Caudate nucleus (tissue), 63 donors: ENCODE measurements at places on chromosomes 16 and 17.
A peak's percentile ranks its signal among the peaks of the same experiment; 100 is the strongest.

DNA sequence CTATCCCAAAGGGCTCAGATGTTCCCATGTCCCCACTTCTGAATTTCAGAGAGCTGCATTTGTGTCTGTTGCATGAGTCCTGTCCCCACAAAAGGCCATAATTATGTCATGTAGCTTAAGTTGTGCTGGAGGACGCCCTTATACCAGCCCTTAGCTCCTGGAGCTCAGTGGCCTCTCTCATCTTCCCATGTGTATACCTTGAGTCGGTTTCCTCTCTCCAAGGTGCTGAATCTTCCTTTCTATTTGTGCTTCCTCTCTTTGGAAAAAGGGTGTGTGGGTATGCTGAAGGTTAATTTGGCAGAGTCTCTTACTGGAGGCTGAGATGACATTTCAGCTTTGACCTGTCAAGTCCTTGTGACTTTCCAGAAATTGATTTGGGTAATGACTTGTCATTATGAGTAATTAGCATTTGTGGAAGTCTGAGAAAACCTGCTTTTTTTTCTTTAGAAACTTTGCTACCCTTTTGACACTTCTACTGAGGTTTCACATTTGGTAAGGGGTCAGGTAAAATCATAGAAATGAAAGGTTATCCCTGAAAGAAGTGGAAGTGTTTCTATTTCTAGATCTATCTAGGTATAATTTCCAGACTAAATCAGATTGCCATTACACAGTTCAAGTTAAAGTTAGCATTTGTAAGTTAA lies 185.4 kb downstream of the ABCC12 start:
- no peak for DNase-seq

DNA sequence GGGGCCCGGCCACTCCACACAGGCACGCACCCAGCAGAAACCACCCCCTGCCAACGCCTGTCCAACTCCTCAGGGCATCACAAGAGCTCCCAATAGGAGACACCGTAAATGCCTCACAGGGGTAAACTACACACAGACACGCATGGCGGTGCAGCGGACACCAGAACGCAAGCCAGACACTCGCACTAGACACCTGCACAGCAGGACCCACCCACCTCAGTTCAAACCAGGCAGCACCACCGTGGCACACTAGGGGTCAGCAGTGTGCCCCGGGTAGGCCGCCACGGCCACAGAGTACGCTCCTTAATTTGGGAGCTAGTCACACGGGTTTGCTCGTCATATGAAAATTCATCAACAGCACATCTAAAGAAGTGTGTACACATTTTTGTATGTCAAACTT lies 3.4 kb downstream of the SLC38A10 start:
- peak; percentile 24 for DNase-seq

- no peak for DNase-seq
Measured at GRCh38 chr17:28020515-28020914, 22.0 kb upstream of the NLK start.

GRCh38 chr17:19301973-19302372 lies 60.5 kb downstream of the B9D1 start:
- DNase-seq: no peak
